ENCODE measurements at places on chromosomes 2 and 18. TPM values are rescaled to one million over a fixed set of nuclear protein-coding genes. Genes with fewer than 3 reads are reported as not detected.

The NMUR1 gene
- total RNA-seq, result 0.09 TPM

The GAL3ST2 gene
- not detected for total RNA-seq

The ALLC gene
- 0.11 TPM for total RNA-seq

- no peak for DNase-seq
These were observed 11.0 kb downstream of the CAPG start for GRCh38 chr2:85399183-85399455.

- DNase-seq, result no peak
These were observed 95.8 kb downstream of the VSNL1 start for GRCh38 chr2:17636257-17636656.

GRCh38 chr2:121663434-121663833, 14.2 kb upstream of the CLASP1 start:
- DNase-seq, result no peak

DNA sequence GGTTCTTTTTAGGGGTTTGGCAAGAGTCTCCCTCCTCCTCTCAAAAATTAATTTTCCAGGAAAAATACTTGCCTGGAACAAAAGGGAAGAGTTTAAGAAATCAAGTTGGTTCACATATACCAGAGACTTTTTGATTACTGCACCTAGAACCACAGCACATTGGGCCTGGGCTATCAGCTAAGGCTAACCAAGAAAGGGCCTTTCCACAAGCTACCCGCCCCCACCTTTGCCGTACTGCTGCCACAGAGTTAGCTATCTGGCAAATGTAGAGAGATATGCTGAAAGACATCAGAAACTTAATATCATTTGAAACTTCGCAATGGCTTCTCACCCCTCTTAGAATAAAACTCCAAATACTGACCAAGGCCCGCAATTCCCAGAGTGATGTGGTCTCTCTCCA, 76.9 kb downstream of the AAK1 start:
- no peak for DNase-seq

- peak; percentile 10 for DNase-seq
These were observed 53.9 kb downstream of the TNFRSF11A start for GRCh38 chr18:62379051-62379450.

GRCh38 chr2:84077496-84077895, 381.6 kb downstream of the SUCLG1 start:
- no peak for DNase-seq

- no peak for DNase-seq
These were observed 418.3 kb upstream of the CYRIA start for GRCh38 chr2:17083902-17084301.

GRCh38 chr2:179234658-179235240, 29.9 kb downstream of the SESTD1 start:
- no peak for DNase-seq

Measured in Daoy (cell line).